Anterior cingulate cortex (tissue), 58 donors: ENCODE measurements at places on chromosomes 3 and 15.

DNA sequence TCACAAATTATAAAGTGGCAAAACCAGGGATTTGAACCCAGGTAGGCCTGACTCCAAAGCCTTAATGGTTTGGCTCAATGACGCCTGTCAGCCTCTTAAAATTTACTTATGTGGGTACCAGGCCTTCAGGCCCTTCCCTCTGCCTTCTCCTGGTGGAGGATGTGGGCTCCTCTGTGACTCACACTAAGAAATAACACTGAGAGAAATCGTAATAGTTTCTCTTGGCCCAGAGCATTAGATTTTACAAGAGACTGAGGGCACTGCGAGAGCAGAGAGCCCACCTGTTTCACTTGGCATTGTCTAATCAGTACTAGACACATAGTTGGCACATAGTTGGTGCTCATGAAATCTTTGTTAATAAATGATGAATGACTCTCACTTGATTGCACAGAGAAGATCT lies 505.2 kb downstream of the SHQ1 start:
- no peak for DNase-seq

DNA sequence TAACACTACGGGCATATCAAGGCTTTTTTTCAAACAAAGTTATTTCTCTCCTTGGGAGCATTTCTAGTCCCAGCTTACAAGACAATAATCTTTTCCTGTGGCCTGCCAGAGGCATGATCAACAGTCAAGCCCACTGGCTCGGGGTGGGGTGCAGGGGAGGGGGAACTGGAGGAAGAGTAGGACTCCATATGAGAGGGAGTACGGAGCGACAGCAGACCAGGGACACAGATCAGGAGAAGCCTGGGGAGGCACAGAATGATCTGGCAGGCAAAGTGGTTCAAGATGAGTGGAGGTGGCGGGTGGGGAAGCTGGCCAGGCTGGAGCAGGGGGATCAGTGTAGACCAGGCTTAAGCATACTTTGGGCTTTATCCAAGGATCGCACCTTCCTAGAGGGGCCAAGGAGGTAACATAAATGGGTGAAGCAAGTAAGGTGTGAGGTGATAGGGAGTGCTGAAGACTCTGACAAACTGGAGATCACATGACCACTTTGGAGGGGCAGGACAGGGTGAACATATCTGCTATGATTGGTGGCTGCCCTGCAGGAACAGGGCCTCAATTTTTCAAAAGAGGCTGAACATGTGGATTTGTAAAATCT lies 37.4 kb downstream of the KLF15 start:
- no peak for DNase-seq

DNA sequence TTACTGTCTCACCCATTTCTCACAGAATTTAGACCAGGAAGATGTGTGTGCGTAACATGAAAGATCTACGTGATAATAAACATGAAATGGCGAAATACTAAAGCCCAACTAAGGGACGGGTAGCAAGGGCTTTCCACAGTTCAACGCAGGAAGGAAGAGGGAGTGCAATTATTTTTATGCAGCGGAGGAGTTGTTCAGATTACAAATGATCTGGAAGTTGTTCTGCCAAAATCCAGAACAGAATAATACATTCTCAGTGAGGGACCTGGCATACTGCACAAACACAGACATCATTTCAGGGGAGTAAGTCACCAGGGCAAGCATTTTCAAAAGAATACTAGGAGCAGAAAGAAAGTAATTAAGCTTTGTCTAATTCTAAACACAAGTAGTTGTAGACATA lies 133.6 kb upstream of the RAP2B start:
- no peak for DNase-seq

GRCh38 chr3:157618075-157618760 lies 115.0 kb upstream of the VEPH1 start:
- no peak for DNase-seq

DNA sequence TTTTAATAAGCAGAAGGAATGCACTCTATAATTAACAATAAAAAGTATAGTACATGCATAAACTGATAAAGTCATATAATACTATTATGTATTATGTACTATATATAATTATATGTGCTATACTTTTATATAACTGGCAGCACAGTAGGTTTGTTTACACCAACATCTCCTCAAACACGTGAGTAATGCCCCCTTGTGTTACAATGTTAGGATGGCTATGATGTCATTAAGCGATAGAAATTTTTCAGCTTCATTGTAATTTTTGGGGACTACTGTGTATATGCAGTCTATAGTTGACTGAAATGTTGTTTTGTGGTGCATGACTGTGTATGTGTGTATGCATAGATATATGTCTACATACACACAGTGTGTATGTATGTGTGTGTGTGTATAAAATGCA lies 100.6 kb downstream of the SLMAP start:
- no peak for DNase-seq

DNA sequence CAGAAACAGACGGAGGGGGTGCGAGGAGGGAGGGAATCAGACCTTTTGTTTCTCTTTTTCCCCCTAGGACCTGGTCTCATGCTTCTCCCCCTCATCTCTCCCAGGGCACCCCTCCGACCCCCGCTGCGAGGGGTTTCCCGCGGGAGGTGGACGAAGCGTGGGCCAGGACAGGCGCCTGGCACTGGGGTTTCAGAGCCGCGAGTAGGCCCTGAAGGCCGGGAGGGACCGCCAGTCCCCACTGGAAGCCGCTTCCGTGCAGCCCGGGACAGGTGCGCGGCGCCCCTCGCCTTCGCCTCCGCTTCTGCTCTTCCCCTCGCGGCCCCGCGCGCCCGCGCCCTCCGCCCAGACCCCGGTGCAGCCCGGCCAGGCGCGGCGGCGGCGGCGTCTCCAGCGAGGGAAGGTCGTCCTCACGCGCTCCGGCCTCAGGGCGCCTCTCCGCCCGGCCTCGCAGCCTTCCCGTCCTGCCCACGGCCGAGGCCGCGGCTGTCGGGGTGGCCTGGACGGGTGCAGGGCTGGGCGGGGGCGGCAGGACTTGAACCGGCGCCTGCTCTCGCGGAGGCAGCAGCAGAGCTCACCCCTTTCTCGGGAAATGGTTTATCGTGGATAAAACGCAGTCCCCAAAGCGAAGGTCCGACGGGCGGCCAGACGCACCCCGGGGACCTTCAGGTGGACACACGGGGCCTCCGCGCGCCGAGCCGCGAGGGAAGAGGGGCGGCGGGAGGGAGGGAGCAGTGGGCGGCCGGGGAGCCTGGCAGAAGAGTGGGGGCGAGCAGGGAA lies 31.5 kb upstream of the ADAMTS17 start:
- no peak for DNase-seq

GRCh38 chr3:31075876-31076275 lies 181.4 kb upstream of the GADL1 start:
- no peak for DNase-seq

DNA sequence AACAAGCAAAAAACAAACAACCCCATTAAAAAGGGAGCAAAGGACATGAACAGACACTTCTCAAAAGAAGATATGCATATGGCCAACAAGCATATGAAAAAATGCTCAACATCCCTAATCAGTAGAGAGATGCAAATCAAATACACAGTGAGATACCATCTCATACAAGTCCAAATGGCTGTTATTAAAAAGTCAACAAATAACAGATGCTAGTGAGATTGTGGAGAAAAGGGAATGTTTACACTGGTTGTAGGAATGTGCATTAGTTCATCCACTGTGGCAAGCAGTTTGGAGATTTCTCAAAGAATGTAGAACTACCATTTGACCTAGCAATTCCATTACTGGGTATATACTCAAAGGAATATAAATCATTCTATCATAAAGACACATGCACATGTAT lies 44.5 kb downstream of the RIOX2 start:
- no peak for DNase-seq

DNA sequence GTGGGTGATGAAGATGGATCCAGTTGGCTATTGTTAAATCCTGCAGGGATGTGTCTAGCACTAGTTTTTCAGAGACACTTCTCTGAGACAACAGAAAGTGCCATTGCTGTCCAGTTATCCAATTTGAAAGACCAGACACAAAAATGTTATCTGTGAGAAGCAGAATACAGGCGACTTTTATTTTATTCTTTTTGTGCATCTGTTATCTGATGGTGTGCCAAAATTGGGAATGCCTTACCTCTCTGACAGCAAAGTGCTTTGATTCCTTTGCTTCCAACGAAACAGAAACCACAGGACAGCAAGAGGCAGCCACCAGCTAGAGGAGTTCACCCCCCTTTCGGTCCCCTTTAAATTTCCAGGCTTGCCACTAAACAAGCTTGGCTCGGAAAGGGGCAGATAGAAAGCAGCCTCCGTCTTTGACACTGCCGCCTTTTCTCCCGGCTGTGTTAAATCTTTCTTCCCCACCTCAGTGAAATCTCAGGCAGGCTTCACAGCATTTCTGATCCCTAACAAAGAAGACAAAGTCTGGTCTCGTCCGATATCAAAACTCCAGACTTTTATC lies 17.7 kb upstream of the PRR20G start:
- DNase-seq: no peak

DNA sequence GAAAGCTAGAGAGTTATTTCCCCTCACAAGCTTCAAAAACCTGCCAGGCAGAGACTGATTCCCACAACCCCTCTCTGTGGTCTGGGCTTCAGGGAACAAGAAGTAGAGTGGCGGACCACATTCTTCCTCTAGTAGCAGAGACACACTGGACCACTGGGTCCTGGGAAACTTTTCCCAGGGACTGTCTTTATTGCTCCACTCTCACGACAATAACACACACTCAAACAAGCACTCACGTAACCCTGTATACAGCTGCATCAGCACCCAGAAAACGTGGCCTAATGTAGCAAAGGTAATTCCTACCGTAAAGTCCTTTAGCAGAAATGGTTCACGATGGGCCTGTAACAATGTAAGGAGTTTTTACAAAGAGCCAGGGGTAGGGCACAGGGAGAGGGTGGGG lies 27.6 kb downstream of the CPOX start:
- no peak for DNase-seq

GRCh38 chr15:58770519-58770856 lies 614 bp upstream of the MINDY2 start:
- DNase-seq: no peak

GRCh38 chr3:195007766-195008165 lies 263.2 kb downstream of the XXYLT1 start:
- no peak for DNase-seq

- no peak for DNase-seq
These were observed 72.0 kb upstream of the MAP4 start for GRCh38 chr3:48088056-48088748.

DNA sequence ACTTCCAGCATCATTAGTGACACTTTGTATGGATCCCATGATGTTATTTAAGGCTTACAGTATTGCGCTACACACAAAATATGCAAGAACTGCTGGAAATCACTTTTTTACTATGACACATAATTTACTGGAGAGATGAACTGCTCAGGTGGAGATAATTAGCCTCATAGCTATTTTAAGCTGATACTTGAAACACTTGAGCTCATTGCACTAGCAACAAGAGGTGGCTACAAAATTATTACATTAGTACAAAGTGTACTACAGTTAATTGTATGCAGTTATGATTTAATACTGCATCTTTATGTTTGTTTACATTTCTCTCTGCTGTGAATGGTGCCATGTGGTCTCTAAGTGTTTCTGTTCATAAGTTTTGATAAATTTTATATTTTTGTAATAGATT lies 6.5 kb upstream of the LZTFL1 start:
- DNase-seq: no peak

DNA sequence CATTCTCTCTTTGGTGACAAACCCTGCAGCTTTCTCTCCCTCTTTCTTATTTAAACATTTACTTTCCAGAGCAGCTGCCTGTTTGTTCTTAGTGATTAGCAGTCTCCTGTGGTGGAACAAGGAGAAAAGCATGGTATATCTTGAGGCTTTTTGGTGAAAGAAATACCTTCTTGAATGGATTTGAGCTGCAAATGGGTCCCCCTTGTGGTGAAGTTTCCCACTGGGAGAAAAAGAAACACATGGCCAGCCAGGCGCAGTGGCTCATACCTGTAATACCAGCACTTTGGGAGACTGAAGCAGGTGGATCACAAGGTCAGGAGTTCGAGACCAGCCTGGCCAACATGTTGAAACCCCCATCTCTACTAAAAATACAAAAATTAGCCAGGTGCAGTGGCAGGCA lies 48.3 kb upstream of the ACP3 start:
- DNase-seq: no peak

GRCh38 chr3:143895805-143896204 lies 47.5 kb upstream of the SLC9A9 start:
- no peak for DNase-seq

DNA sequence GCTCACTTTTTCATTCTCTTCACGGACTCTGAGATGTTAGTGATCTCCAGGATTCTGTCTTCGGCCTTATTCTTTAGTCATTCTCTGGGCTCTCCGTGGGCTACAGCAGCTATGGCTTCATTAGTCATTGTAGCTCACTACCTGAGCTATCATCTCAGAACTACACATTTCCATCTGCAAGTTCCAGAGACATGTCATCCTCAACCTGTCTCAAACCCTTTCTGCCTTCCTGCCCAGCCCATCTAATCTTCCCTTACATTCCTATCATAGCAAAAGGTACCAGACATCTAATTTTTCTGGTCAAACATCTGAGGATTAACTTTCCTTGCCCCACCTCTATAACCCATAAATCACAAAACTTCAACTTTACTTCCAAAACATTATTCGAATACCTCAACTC lies 13.2 kb downstream of the TSPAN3 start:
- no peak for DNase-seq

DNA sequence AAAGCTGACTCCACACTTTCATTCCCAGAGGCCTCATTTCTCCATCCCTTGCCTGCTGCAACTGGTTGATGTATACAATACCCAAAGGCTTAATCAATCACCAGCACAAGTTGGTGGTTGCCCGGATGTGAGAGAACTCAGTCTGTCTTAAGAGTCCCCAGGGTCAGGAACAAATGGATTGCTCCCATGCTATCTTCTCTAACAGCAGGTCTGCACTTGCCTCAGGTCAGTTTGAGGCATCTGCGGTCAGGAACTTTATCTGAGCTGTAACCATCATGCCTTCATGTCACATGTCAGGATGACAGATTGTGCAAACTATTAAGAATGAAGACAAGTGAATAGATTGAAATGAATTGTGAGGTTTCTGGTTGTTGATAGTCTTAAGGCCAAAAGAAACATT lies 56.1 kb downstream of the BFSP2 start:
- no peak for DNase-seq

DNA sequence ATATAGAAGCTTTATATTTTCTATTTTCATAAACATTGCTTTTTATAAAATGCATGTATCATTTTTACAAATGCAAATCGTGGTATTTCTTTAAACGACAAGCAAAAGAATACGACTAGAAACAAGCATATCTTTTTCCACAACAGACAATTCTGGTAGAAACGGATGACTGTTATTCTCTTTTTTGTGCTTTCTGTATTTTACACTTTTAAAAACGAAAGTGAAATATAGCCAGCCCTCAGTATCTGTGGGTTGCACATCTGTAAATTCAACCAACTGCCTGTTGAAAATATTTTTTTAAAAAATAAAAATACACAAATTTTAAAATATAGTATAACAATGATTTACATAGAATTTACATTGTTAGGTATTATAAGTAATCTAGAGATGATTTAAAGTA lies 61.3 kb downstream of the PRTG start:
- no peak for DNase-seq

DNA sequence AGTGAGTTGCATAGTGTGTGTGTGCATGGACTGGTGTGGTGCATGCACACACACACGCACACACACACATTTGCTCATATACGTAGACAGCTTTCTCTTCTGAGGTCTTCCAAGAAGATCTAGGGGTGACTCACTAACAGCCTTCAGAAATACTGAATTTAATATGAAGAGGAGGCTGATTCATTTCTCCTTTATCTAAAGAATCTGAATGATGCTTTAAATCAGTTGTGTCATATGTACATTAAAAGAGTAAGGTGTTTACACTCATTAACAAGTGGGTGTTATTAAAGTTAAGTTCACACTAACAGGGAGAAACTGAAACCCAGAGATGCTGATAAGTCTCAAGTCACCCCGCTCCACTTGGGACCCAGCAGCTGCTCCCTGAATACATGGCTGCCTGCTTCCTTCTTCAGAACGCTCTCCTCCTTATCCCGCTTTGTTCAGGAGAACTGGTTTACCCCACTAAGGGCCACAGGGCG lies 22.0 kb downstream of the TMPRSS7 start:
- DNase-seq: no peak
